GDM1 (cell line): ENCODE measurements at places on chromosomes 5 and 9.

GRCh38 chr5:99054972-99055371 lies 126.2 kb upstream of the CHD1 start:
- no peak for DNase-seq

- no peak for DNase-seq
Observed at GRCh38 chr9:133004999-133005760, 25.6 kb upstream of the GTF3C5 start.

GRCh38 chr5:155434267-155434666 lies 420.7 kb downstream of the KIF4B start:
- DNase-seq, result no peak

DNA sequence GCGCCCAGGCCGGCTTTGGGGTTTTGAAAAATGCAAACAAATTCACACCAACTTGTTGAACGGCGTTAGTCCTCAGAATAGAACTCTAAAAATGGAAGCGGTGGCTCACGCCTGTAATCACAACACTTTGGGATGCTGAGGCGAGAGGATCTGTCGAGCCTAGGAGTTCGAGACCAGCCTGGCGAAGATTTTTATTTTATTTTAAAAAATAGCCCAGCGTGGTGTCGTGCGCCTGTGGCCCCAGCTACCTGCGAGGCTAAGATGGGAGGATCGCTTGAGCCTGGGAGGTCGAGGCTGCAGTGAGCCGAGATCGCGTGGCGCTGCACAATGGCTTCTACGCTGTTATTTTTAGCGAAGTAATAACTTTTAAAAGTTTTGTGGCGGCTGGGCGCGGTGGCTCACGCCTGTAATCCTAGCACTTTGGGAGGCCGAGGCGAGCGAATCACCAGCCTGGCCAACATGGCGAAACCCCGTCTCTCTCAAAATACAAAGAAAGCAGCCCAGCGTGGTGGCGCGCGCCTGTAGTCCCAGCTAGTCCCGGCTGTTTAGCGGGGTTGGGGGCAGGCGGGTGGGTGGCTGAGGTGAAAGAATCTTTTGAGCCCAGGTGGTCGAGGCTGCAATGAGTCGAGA lies 694 bp upstream of the PLIN2 start:
- no peak for DNase-seq

GRCh38 chr9:68777070-68777763 lies 72.2 kb downstream of the PIP5K1B start:
- no peak for DNase-seq

DNA sequence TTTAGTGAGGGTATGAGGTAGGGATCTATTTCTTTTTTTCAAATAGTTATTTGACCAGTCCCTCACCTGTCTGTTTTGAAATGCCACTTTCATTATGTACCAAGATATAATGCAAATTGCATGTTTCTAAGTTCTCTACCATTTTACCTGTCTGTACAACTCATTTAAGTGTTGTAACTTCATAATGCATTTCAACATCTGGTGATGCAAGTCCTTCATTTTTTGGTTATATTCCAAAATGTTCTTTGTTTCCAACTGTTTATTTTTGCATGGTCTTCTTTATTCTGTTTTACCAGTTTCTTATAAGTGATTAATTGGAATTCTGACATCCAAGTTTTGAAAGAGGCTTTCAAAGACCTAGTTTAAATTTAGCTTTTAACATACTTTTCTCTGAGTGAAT lies 26.8 kb downstream of the TDRD7 start:
- DNase-seq, result no peak

DNA sequence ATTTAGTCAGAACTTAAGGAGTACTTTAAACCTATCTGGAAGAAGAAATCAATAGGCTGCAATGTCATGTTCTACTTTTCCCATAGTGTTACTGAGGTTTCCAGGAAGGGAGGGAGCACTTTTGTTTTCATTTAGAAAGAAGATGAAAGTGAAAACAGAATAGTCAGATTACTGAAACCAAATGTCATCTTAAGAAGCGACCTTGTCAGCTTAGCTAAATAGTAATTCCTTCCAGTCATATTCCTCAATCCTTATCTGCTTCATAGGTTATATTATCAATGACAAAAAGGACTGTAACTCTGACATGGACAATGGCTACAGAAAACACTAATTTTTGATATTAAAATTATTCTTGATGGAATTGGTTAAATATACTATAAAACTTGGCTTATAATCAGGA lies 27.7 kb downstream of the SAR1B start:
- no peak for DNase-seq

GRCh38 chr5:139205586-139205985 lies 7.4 kb upstream of the SIL1 start:
- DNase-seq, result no peak

- no peak for DNase-seq
Observed at GRCh38 chr5:180519098-180519497, 24.9 kb downstream of the CNOT6 start.

DNA sequence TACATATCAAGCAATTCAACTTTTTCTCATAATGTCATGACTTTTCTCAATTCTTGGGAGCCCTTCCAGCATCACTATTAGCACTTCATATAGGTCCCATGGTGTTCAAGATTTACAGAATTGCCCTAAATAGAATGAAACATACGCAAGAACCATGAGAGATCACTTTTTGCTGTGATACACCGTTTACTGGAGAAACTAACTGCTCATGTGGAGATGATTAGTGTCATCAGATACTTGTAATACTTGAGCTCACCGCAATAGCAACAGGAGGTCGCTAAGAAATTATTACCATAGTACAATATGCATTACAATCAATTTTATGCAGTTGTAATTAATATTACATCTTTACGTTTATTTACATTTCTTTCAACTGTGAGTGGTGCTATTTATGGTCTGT lies 4.8 kb upstream of the PCSK5 start:
- no peak for DNase-seq

DNA sequence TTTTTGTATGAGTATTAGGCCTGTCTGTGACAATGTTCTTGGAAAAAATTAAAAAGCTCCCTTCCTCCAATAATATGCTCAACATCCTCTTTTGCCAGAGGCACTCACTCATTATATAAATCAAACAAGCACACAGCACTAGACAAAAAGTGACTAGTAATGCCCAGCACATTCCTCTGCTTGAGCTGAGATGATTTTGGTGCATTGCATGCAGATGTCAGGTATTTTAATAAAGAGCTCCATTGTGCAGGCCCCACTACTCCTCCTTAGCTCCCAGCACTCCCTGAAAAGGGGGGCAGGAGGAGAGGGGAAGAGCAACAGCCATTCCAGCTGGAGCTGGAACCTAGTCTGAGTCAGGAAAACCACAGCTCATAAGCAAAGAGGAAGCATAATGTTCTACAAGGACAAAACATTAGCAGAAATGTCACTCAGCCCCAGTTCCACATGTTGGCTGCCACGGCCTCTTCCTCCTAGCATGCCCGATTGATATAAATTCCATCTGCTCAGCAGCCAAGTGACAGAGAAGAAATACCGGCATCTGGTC lies 348.5 kb downstream of the BNC2 start:
- peak; percentile 67 for DNase-seq

GRCh38 chr9:137470785-137471184 lies 11.7 kb upstream of the NSMF start:
- peak; percentile 36 for DNase-seq
